ENCODE measurements at places on chromosomes 13 and 19.

DNA sequence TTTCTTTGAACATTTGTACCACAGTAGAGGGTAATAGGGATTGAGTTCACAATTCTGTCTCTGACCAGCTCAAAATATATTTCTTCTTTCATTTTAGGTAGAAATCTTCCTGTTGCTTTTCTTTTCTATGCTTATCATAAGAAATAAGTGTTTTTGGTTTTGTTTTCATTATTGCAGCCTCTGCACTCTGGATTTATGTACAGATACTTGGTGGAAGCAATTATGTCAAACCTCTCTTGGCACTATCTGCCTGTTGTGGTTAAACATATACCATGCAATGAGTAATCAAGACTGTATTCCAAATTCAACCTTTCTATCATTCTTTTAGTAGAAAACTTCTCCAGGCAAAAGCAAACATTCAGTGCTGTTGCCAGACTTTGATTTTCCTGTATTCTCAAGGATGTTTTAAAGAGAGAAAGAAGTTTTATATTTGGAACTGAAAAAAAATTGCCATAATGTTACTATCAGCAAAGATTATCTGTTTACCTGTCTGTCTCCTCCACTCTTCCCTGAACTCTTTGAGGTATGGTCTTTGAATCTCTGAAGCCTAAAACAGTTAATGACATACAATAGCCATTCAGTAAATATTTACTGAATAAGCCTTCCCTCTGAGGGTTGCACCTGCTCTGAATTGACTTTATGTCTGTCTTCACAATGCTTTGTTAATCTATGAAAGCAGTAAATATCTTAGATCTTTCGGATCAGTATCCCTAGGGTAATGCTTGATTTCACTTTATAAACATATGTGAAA is 612.5 kb upstream of the PRR20A start:
- no peak for DNase-seq

DNA sequence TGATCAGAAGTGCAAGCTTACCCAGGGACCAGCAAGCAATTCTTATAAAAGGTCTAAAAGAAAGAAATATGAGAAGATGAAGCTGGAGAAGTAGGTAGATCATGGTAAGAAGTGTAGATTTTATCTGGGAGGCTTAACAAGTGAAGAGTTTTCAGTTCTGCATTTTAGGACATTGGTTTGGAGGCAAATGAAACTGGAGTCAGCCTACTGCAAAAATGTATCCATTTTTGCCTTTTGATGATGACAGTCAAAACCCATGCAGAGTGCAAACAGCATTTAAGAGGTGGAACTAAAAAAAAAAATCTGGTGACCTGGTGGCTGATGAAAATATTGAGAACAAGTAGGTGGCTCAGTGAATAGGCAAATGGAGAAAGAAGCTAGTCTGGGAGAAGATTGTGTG is 216.9 kb downstream of the DNAJC15 start:
- DNase-seq, result no peak

DNA sequence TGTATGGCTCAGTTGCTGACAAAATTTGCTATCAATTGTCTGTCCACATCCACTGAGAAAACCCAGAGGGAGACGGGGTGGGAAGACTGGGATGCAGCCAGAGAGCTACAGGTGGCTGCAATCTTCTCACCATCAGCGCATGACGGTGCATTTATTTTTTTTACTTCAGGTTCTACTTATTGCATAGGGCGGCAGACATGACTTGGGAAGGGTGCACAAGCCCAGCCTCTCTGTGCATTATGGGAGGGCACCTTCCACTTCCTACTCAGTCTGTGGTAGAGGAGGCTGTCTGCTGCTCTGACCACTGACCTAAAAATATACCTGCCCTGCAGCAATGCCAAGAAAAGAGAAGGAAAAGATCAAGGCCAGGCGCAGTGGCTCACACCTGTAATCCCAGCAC is 73.1 kb downstream of the ABCC4 start:
- no peak for DNase-seq

- no peak for DNase-seq
These were observed 9.4 kb downstream of the SAFB2 start for GRCh38 chr19:5612891-5613865.

DNA sequence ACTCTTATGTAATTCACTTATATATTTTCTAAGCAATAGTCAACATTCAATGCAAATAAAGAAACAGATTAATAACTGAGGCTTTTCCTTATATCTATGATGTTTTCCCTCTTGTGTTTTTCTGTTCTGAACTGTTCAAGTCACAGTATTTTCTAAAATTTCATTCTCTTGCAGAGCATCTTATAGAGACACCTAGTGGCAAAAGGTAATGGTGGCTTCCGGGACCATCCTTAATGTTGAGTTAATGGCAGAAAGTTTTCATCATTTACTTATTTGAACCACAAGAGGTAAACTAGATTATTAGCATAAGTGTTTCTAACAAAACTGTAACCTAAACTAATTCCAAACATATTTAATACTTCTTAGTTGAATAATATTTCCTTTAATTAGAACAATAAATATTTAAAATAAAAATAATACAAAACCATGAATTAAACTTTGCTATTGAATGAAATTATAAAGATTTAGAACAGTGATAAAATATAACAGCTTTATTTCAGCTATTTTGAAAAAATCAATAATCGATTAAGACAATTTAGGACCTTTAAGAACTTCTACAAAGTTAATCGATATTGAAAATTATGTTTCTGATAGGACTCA is 1.7 kb upstream of the SLITRK5 start:
- DNase-seq, result no peak

- no peak for DNase-seq
These were observed 23.6 kb upstream of the ASPDH start for GRCh38 chr19:50537306-50537685.

DNA sequence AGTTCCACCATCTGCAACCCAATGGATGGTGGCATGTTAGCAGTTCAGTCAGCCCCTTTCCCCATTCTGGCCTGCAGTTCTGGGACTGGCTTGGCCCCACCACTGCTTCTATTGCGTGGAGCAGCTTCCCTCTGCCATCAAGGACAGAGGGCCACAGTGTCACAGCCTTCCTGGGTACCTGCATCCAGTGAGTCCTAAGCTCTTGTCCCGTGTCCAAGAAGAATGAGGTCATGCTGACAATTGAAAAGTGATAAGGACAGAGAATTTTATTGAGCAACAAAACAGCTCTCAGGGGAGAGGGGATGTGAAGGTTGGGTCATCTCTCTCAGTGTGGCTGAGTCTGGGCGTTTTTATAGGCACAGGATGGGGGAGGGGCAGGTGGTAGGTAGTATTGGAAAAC is 33.5 kb upstream of the SIN3B start:
- DNase-seq, result no peak

DNA sequence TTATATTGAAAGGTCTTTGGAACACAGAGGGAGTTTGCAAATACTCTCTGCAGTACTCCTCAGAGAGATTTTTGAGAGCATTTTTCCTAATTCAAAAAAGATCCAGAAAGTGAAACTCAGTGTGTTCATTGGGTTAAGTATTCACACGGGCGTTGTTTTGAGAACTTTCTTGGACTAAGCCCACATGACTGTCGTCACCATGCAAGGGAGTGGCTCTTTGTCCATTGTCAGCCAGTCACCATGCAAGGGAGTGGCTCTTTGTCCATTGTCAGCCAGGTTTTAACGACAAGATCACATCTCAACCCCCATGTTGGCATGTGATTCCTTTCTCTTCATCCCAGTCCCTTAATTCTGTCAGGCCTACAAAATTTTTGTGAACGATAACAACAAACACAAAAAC is 81.2 kb upstream of the STK24 start:
- DNase-seq, result no peak

DNA sequence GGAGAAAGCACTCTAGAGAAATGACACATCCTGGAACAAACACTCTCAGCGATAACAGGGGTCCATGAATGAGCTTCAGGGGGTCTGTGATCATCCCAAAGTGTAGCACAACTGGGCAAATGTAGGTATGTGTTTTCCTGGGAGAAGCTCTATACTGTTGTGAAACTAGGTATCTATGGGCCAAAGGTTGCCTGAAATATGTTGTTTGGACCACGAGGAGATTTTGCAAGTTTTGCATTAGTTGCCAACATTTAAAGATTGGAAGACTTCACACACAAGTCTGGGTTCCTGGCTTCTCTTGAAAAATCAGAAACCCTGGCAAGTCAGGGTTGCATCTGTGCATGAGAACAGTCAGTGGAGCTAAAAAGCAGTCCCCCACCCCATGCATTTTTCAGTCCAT is 26.7 kb upstream of the POU2F2 start:
- no peak for DNase-seq

- DNase-seq, result no peak
These were observed 86.3 kb downstream of the URI1 start for GRCh38 chr19:30028118-30028991.

DNA sequence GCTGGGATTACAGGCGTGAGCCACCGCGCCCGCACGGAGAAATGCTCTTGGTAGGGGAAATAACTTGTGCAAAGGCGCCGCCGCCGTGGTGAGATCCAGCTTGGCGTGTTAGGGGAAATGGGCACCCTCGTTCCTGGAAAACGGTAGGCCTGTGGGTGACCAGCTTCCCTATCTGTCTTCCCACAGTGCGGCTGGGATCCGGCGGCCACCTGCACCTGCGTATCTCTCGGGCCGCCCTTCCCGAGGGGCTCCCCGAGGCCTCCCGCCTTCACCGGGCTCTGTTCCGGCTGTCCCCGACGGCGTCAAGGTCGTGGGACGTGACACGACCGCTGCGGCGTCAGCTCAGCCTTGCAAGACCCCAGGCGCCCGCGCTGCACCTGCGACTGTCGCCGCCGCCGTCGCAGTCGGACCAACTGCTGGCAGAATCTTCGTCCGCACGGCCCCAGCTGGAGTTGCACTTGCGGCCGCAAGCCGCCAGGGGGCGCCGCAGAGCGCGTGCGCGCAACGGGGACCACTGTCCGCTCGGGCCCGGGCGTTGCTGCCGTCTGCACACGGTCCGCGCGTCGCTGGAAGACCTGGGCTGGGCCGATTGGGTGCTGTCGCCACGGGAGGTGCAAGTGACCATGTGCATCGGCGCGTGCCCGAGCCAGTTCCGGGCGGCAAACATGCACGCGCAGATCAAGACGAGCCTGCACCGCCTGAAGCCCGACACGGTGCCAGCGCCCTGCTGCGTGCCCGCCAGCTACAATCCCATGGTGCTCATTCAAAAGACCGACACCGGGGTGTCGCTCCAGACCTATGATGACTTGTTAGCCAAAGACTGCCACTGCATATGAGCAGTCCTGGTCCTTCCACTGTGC is 2.4 kb downstream of the GDF15 start:
- DNase-seq, result no peak

DNA sequence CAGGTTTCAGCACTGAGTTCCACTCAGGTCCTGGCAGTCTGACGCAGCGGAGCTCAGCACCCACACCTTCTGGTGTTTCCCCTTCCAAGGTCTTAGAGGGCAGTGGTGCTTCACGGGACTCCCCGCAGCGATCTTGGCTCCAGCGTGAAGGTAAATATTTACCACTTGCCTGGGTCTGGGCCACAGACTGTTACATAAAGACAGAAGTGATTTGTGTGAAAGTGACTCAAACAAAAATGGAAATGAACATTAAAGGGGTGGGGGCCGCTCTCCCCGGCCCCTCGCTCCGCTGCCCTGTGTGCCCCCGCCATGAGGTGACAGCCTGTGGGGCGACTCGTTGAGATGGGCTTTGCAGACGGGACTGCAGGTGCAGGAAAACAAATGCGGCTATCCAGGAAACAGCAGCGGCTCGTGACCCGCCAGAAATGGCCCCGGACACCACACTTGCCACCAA is 55.0 kb downstream of the GGACT start:
- DNase-seq, result no peak

GRCh38 chr13:73000027-73000674 is 58.7 kb upstream of the KLF5 start:
- no peak for DNase-seq

- no peak for DNase-seq
These were observed 28.3 kb downstream of the DEDD2 start for GRCh38 chr19:42189133-42189532.

- DNase-seq, result no peak
These were observed 44.7 kb downstream of the HTR2A start for GRCh38 chr13:46852168-46852567.

GRCh38 chr19:14183741-14184350 is 22.1 kb downstream of the ADGRL1 start:
- no peak for DNase-seq

GRCh38 chr13:98221234-98221633 is 44.2 kb upstream of the RNF113B start:
- DNase-seq, result no peak

GRCh38 chr13:107271227-107271626 is 703.3 kb upstream of the ARGLU1 start:
- no peak for DNase-seq

GRCh38 chr19:18507727-18508440 is 14.0 kb downstream of the ELL start:
- DNase-seq, result no peak

DNA sequence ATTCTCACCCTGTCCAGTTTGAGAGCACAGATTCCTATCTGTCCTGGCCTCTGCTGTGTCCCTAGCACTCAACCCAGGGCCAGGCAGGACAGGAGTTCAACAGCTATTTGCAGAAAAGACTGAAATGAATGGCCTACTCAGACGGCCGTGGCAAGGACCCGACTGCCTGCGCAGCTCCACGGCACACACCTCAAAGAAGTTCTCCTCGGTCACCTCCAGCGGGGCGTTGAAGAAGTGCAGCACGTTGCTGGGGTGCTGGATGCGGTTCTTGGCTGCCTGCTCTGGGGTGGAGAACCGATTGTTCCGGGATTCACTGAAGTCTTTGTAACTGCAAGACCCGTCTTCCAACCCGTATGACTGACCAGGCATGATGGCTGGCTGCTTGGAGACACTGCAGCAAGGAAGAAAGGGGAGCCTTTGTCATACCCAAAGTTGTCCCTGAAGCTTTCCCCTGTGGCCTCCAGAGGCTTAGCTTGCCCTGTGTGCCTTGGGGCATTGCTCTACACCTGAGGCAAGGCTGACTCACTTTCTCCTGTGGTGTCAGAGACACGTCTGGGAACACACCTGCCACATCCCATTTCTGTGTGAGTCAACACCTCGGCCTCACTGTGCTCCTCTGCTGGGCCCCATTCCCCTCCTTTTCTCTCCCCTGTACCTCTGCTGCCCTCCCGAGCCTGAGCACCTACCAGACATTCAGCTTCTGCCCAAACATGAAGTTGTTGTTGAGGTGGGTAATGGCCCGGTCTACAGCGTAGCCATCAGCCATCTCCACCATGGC is 6.8 kb upstream of the ECH1 start:
- DNase-seq, result no peak

DNA sequence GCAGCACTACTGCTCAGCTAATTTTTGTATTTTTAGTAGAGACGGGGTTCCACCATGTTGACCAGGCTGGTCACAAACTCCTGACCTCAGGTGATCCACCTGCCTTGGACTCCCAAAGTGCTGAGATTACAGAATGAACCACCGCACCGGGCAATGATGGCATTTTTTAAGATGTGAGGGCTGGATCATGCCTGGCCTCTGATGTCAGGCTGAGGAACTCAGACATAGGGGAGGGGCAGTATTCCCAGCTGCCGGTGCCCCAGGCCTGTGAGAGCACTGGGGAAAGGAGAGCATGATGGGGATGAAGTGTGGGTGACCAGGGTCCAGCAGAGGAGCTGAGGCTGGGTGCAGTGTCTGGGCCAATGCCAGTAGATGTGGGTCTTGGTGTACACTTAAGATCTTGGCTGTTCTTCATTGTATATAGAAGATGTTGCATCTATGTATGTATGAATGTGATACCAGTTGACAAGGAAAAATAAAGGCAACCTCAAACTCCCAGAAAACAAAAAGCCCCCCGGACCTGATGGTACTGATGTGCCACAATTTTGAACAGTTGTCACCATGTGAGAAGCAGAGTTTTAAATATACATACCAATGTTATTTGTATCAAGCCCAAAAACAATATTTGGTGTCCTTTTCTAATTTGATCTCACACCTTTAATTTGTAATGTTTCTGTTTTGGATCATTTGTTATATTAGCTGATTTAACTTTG is 3.4 kb upstream of the PLVAP start:
- DNase-seq, result no peak

- DNase-seq, result no peak
These were observed 109.7 kb downstream of the NUFIP1 start for GRCh38 chr13:44879452-44880058.

Measured in DMS 273 treated with DMSO at 0.1 percent for 48 hours (cell line).